ENCODE measurements at places on chromosomes 5 and 9.

- DNase-seq: no peak
These were observed at the start of gene EGFLAM for GRCh38 chr5:38258319-38259061. Gene EGFLAM (plus strand): TSS chr5:38258559. CDS start chr5:38258755, 196 bp downstream.

- no peak for DNase-seq
These were observed 144.4 kb upstream of the ANKRD55 start for GRCh38 chr5:56377573-56377972.

- no peak for DNase-seq
These were observed 1407.8 kb upstream of the C9orf72 start for GRCh38 chr9:28981129-28981528.

DNA sequence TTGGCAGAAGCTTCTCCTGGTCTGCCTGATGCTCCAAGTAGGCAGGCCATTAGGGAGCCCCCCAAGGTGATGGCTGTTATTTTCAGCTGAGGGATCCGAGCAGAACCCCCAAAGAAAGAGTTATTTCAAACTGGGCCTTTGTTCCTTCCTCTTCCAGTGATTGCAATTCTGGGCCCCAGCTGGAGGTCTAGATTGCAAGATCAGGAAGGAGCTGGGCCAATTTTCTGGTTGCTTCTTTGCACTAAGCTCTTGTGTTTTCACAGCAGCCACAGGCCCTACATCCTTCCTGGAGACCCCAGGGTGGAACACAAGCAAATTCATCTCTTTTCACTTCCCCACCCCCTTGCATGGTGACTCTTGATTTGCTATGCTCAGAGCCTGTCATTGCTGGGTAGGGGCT, 215.0 kb downstream of the SEMA6A start:
- no peak for DNase-seq

- DNase-seq: no peak
These were observed 111.8 kb downstream of the MEGF10 start for GRCh38 chr5:127402361-127402760.

GRCh38 chr5:176190886-176191755, 47.1 kb upstream of the SIMC1 start:
- no peak for DNase-seq

GRCh38 chr5:111942661-111943401, 185.8 kb upstream of the NREP start:
- no peak for DNase-seq

DNA sequence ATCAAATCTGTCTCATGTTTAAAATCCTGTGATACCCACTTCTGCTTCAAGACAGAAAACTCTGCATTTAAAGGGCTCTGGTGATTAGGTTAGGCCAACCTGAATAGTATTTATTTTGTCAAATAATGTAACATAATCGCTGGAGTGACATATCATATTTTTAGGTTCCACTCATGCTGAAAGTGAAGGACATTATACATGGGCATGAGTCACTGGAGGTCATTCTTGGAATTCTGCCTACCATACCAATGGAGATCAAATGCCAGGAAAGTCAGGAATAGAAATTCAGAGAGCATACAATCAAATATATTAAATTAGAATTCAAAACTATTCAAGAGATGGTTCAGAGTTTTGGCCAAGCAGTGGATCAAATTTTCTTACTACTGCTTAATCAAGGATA, 97.1 kb upstream of the PRSS3 start:
- DNase-seq: no peak

- DNase-seq: no peak
These were observed 141.3 kb downstream of the PSAT1 start for GRCh38 chr9:78438211-78438610.

Measured in AG04450 (cell line).